Activated CD8-positive, alpha-beta memory T cell treated with anti-CD3 and anti-CD28 coated beads for 24 hours (primary cell): ENCODE measurements at places on chromosomes 2 and 18.

- DNase-seq: no peak
Measured at GRCh38 chr2:30190637-30191036, 40.7 kb upstream of the LBH start.

DNA sequence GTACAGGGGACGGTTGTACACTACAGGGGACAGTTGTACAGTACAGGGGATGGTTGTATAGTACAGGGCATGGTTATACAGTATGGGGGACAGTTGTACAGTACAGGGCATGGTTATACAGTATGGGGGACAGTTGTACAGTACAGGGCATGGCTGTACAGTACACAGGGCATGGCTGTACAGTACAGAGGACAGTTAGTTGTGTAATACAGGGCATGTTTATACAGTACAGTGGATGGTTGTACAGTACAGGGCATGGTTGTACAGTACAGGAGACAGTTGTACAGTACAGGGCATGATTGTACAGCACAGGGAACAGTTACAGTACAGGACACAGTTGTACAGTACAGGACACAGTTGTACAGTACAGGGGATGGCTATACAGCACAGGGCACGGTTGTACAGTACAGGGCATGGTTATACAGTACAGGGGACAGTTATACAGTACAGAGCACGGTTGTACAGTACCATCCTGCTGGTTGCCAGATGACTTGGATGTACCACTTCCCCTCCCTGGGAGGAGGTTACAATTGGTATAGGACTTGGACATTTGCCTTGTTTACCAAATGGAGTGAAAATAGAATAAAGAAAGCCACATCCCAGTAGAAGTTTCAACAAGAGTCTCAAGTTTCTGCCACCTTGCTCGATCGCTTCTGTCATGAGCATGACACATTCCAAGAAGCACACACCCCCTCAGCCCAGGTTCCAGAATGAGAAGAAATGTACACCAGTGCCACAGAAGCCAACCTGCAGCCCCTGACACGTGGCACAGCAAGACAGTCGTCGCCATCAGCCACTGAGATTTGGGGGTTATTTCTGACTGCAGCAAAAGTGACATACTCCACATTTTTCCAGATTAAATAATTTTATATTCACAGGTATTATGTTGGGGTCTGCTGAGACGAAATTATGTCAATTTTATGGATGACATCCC lies 16.0 kb downstream of the CYRIA start:
- no peak for DNase-seq

GRCh38 chr2:225670111-225670974 lies 270.8 kb downstream of the NYAP2 start:
- no peak for DNase-seq

- no peak for DNase-seq
Measured at GRCh38 chr2:209772290-209772685, 656 bp downstream of the UNC80 start.

GRCh38 chr2:100246163-100247145 lies 75.8 kb downstream of the LONRF2 start:
- DNase-seq: no peak

GRCh38 chr2:109384308-109385271 lies 229.2 kb downstream of the SEPTIN10 start:
- no peak for DNase-seq

- no peak for DNase-seq
Measured at GRCh38 chr2:54330926-54331835, 75.2 kb upstream of the TSPYL6 start.
